ENCODE measurements at places on chromosomes 2 and 18.

- DNase-seq: no peak
These were observed 19.4 kb upstream of the CYP1B1 start for GRCh38 chr2:38095079-38095995.

DNA sequence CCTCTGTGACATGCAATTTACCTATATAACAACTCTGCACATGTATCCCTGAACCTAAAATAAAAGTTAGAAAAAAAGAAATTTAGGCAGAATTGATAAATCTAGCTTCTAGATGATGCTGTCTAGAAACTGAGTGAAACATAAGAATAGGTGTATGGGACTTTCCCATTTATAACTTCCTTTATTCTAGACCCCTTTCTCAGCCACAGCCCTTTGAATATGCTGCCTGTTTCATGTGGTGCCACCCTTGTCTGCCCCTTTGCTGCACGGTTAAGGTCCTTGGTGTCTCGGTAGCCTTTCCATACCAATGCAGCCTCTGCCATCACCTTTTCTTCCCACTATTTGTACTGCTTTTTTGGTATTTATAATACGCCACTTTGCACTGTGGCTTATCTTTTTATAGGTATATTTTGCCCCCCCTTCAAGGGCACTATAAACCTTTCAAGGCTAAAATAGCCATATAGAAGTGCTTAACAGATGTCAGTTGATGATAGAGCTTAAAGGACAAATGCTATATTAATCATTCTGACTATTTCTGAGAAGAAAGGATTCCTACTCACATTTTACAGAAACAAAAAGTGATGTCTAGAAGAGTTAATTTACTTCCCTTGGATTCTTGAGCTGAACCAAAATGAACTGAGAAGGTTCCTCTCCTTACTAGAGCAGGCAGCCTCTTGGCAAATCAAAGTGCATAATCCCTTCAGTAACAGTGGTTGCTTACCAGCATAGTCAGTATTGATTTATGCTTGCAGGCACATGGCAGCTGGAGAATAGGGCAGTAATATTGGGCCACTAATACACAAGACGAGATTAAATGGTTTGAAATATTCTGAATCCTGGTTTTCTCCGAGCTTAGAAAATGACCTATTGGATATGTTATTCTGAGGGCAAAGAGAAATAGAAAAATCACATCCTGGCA, 88.1 kb upstream of the CYP26B1 start:
- no peak for DNase-seq

GRCh38 chr2:57893347-57893746, 153.3 kb upstream of the VRK2 start:
- no peak for DNase-seq

- no peak for DNase-seq
These were observed 83.4 kb upstream of the RGPD4 start for GRCh38 chr2:107743274-107743673.

- DNase-seq: no peak
These were observed 82.2 kb upstream of the RMP24 start for GRCh38 chr18:35890323-35890722.

- DNase-seq: no peak
These were observed 19.7 kb upstream of the SAG start for GRCh38 chr2:233287871-233288270.

GRCh38 chr18:63348508-63349136, 18.4 kb downstream of the KDSR start:
- DNase-seq: no peak

DNA sequence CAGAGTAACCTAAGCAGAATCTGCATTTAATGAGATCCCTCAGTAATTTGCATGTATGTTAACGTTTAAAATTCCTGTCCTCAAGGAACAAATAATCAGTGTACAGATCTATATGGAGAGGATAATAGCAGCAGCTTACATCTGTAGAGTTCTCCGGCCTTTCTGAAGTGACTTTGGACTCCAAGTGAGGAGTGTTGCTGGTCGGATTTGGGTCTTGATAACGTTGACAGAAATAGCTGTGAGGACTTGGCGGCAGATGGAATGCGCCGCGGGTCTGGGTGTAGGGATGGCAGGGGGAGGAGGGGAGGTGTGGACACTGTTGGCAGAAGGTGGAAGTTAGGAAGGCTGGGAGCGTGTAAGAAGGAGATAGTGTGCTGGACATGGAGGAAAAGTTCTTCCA, 170.9 kb upstream of the GATA6 start:
- peak; percentile 51 for DNase-seq

GRCh38 chr2:49598231-49598630, 443.9 kb upstream of the FSHR start:
- no peak for DNase-seq

GRCh38 chr2:25409468-25409867, 67.7 kb upstream of the DNMT3A start:
- no peak for DNase-seq

GRCh38 chr2:178315488-178315948, 121.2 kb downstream of the OSBPL6 start:
- DNase-seq: no peak

- no peak for DNase-seq
These were observed 50.4 kb upstream of the REL start for GRCh38 chr2:60830991-60831390.

GRCh38 chr2:10832203-10832936, 19.8 kb upstream of the PDIA6 start:
- peak; percentile 83 for DNase-seq

DNA sequence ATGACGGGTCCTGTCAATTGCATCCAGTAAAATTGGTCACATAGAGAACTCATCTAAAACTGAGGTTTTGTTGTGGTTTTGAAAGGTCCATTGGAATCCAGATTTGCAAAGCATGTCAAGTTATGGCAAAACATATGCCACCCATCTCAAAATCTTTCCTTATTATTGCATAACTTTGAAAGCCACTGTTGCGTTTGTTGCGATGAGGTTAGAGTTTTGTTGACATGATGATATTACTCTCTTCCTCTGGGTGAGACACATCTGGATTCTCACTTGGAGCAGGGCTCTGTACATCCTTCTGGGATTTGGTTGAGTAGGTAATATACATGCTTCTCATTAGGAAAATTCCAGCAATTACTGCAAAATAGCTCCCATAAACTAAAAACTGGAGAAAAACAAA, 20.6 kb downstream of the SCYGR5 start:
- no peak for DNase-seq

GRCh38 chr2:100820523-100821254, 750 bp downstream of the NPAS2 start:
- DNase-seq: peak; percentile 20

DNA sequence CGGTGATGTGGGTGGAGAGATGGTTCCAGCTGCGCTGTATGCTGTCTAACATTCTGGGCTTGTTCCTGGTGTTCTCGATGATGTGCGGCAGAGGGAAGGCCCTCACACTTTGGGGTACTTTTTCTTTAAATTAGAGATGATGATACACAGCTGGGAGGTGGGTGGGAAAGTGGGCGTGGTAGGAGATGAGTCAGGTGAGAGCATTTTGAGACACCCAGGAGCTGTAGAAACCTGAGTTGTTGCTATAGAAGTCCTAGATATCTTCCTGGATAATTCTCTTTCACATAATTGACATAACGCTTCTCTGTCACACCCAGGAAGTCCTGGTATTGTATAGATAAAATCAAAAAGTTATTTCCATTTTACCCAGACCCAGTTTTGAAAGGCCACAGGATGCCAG, 103.8 kb upstream of the ALKAL2 start:
- no peak for DNase-seq

DNA sequence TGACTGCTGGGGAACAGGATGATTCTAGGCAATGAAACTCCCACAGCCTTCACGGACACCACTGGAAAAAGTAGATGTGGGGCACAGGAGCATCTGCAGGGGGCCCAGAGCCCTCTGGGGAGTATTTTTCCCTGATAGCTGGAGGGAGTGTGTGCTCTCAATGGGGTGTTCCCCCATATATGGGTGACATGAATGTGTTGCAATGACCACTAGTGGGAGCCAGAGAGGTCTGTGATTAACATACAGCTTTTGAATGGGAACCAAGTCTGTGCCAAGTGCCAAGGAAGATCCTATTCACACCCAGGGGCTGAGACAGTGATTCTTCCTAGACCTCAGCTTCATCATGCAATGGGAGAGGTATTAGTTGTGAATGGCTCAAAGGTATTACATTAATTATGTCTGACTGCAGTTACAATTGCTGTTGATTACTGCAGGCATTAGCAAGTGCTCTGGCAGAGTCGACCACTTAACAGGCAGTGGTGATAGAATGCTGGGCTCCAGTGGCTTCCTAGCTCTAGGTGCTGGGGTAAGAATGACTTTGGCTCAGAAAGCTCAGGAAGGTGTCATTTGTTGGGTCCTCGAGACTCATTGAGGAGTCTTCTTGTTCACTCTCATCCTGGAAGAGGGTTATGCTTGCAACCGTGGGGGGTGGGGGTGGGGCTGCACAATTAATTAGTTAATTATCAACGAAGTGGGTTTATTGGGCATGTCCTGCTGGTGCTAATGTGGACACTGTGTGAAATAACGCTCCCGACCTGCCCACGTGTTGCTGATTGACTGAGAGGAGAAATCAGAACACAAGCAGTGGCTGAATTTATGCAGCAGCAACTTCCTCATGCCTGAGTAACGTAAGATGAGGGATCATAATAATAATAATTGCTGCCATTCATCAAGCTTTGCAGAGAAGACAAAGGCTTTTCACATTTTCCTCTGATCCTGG, 194.1 kb downstream of the CLIP4 start:
- DNase-seq: no peak

DNA sequence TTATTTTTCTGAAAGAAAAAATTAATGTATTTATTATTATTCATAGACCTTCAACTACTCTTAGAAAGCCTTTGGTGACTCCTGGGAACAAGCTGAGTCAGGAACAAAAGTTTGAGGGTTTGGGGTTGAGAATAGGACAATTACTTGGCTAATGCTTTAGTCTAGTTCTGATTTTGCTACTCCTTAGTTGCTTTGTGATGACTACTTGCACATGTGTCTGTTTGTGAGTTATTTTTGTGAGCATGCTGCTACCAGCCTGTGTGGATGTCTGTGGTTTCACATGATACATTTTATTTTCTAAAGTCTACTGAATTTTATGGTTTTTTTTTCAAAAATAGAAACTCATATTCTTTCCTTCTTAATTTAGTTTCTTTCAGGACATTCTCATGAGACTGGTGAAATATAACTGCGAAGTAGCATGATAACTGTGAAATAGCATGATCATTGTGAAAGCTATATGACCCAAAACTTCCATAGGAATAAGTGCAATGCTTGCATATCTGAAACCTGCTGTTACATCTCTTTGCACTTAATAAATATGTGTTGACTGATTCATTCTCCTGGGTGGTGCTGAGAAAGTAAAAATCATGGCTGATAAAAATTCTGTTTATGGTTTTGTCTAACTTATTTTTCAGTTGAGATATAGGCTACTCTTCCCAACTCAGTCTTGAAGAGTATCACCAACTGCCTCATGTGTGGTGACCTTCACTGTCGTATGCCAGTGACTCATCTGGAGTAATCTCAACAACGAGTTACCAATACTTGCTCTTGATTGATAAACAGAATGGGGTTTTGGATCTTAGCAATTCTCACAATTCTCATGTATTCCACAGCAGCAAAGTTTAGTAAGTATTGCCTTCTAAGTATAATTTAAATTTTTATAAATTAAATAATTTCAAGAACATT, 17.9 kb upstream of the IL18R1 start:
- no peak for DNase-seq

DNA sequence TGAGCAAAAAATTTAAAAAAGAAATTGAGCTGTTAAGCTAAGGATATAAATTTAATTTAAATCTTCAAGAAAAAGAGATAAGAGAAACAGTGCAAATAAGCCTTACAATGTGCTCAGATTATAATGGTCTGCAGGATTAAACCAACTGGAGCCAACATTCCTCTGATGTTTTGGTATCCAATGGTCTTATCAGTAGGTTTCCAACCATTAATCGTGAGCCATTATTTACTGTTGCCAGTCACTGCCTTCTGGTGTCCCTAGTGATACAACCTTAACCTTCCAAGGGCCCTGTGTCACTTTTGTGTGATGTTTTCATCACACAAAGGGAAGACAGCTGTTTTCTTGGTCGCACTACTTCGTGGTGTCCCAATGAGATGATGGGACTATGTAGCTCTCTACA, 134.5 kb upstream of the CTAGE1 start:
- DNase-seq: no peak

DNA sequence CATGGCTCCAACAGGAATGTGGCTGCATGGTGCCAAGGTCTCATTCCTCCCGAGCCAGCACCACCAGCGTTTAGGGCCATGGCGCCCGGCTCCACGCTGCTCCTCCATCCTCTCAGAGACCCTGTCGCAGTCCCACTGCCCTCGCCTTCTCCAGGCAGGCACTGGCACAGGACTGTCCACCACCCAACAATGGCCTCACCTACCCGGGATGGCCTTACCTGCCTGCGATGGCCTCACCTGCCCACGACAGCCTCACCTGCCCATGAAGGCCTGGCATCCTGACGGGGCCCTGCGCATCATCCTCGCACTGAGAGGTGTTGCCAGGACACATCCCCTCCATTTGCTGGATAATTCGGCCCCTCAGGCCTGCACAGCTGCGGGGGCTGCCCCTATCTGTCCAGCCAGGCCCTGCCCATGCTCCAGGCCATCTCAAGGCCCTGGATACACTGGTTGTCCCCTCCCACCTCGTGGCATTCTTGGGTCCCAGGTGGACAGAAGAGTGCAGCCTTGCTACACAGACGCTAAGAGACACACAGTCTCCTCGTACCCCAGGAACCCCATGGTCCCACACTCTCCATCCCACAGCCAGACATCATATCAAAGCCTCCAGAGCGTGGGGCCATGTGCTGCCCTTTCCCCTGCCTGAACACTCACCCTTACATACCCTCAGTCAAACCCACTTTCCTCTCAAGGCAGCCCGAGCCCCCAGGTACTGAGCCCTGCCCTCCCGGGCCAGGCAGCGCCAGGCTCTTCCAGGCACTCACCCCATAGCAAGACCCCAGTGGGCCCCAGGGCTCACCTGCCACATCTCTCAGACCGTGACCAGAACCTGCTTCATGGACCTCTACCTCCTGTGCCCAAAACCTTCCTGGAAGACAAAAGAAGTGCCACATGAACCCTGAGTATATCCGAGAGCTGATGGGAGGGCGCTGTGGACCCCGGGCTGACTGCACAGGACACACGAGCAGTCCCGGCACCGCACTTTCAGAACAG, 268.6 kb downstream of the EIPR1 start:
- DNase-seq: no peak

GRCh38 chr2:10601866-10602566, 87.8 kb downstream of the NOL10 start:
- peak; percentile 52 for DNase-seq

DNA sequence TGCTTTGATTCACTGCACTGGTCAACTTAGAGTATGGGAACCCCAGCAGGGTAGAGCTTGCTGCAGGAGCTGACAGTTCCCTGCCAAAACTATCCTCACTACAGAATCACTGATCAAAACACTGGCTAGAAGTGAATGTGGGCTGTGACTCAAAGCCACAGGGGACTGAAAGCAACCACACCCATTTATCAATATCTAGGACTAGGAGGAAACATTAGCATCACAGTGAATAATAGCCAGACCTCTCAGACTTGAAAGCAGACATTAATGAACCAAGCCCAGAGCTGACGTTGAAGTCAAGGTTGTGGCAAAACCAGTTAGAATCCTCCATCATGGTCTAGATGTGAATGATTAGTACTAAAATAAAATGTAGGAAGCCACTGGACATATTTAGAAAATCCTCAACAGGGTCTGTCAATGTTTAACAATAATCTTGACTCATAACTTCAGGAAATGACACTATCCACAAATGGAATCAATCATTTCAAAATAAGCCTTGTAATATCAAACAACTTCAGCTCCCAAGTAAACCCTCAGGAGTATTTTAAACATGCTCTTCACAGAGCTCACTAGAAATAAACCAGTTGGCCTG, 131.4 kb downstream of the CDH20 start:
- DNase-seq: no peak

GRCh38 chr2:52698408-52698807, 1069.2 kb upstream of the CHAC2 start:
- DNase-seq: no peak

- DNase-seq: no peak
These were observed 1.5 kb downstream of the DDX18 start for GRCh38 chr2:117815946-117816345.

Data from mucosa of descending colon (tissue), 3 donors.